ENCODE measurements at places on chromosomes 16 and 17.

GRCh38 chr17:40705584-40705983 is 2.0 kb upstream of the KRT24 start:
- DNase-seq, result no peak

GRCh38 chr17:56653877-56654276 is 60.4 kb downstream of the NOG start:
- peak; percentile 52 for DNase-seq

GRCh38 chr17:39761861-39762496 is 24.2 kb downstream of the GRB7 start:
- DNase-seq, result no peak

- DNase-seq, result no peak
Observed at GRCh38 chr16:67336648-67337047, 10.0 kb downstream of the LRRC36 start.

GRCh38 chr16:69055008-69055407 is 50.4 kb upstream of the HAS3 start:
- DNase-seq, result no peak

GRCh38 chr16:87317750-87318644 is 805 bp upstream of the C16orf95 start:
- peak; percentile 57 for DNase-seq
